ENCODE measurements at places on chromosomes 5 and 9.

GRCh38 chr9:133375116-133375723, 640 bp downstream of the SURF4 start:
- peaks cover 14% of the 10 kb centered on the region for H3K36me3 ChIP-seq
- peak overlapping the region; percentile 99 for H3K27ac ChIP-seq
- H3K4me3 ChIP-seq = peak overlapping the region; percentile 99

DNA sequence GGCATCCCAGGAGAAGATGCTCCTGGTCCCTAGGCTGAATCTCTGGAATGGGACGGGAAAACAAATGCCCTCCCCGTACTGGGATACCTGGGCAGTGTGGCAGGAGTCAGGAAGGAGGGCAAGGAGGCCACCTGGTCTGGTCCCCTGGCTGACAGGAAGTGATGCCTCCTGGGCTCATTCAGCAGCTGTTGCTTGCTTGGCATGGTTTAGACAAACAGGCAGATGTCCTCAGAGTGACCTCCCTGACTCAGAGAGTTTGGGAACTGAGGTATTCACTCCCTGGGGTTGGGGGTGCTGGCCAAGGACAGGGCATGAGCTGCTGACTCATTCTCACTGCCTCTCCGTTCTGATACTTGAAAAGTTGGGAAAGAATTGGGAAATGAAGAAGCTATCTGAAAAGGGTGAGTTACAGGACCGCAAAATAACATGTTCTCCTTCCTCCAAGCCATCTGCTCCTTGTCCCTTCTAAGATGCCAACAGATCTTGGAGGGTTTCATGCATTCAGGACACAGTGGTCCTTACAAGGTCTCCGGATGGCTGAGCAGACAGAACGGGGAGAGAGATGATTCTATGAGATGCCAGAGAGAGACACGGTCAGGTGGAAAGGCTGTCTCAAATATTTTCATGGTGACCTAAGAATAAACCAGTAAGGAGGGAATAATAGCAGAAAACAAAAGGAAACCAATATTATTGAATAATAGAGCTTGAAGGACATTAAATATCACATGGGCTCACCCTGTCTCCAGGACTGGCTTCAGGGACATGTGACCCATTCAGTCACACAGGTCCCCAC, 534.5 kb downstream of the BNC2 start:
- peaks cover 8% of the 10 kb centered on the region for H3K4me1 ChIP-seq
- H3K4me3 ChIP-seq = no peak overlapping the region
- no peak for DNase-seq
- no peaks in the 10 kb centered on the region for H3K36me3 ChIP-seq
- H3K27ac ChIP-seq = no peak overlapping the region

DNA sequence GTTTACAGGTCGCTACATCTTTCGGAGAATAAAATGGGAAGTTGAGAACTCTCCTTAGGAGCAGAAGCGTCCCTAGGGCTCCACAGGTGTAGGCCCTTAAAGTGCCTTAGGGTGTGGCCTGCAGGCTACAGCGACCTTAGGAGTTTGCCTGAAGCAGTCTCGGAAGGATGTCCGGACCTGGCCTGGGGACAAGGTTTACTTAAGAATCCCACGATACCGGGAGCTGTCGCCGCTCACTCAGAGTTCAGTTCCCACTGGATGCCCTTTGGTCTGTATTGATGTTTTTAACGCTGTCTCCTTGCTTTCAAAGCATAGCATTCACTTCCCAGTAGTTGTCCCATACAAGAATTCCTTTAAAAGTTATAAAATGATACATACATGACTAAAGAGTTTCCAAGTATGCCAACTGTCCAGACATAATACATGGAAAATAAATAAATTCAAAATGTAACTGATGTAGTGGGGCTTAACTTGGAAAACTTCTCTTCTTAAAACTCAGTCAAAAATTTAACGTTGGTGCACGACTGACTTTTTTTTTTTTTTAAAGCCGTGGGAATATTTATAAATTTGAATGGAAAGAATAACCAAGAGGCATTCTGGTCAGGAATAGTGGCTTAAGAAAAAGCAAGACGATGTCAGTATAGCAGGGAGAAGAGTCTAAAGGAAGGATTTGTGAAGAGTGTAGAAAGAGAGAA, 848 bp downstream of the RAD50 start:
- DNase-seq = no peak
- H3K36me3 ChIP-seq = peaks cover 5% of the 10 kb centered on the region
- H3K27ac ChIP-seq = peak overlapping the region; percentile 94
- H3K4me1 ChIP-seq = peaks cover 15% of the 10 kb centered on the region

DNA sequence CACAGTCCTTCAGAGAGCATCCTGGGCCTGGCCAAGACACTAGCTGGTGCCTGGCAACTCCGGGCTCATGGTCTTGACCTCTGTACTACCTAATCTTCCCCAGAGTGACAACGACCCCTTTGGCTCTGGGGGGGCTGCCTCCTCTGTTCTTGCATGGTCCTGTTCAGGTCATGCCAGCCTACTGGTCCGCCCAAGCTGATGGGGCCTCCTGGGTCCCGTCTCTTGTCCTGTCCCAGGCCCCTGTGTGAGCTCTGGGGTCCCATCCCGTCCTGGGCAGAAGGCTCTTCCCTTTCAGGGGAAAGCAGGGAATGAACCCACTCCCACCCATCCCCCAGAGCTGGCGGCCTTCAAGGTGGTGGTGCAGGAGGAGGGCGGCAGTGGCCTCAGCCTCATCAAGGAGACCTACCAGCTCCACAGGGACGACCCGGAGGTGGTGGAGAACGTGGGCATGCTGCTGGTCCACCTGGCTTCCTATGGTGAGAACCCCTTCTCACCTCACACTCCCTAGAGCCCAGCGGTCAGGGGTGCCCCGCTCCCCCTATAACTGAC, 13.3 kb downstream of the REXO4 start:
- H3K4me1 ChIP-seq = peaks cover 5% of the 10 kb centered on the region
- H3K36me3 ChIP-seq = peaks cover 5% of the 10 kb centered on the region
- no peak overlapping the region for H3K4me3 ChIP-seq
- no peaks in the 10 kb centered on the region for H3K27me3 ChIP-seq
- H3K27ac ChIP-seq = peak overlapping the region; percentile 32
- no peak for DNase-seq

GRCh38 chr5:127011153-127011552, 19.2 kb downstream of the MARCHF3 start:
- H3K4me3 ChIP-seq = no peak overlapping the region
- no peaks in the 10 kb centered on the region for H3K27me3 ChIP-seq
- H3K4me1 ChIP-seq = no peaks in the 10 kb centered on the region
- no peak for DNase-seq

DNA sequence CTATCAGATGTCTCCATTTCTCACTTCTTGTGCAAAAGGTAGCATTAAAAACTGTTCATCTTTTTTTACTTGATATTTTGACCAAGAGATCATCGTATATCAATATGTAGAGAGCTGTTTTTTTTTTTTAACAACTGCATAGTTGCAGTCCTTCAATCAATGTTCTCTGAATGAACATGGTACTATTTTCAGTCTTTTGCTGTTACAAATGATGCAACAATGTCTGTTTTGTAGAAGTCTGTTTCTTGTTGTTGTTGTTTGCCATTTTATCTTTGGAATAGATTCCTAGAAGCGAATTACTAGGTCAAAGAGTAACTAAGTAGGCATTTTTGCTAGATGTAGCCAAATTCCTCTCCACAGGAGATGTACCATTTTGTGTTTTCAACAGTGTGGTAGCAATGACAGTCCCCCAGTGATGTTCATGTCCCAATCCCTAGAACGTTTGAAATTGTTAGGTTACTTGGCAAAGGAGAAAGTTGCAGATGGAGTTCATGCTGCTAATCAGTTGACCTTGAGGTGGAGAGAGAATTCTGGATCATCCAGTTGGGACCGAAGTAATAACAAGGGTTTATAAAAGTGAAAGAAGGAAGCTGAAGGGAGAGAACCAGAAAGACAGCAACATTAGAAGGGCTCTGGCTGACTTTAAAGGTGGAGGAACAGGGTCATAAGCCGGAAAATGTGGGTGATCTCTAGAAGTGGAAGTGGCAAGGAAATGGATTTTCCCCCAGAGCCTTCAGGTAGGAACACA, 6.3 kb downstream of the MTREX start:
- H3K27ac ChIP-seq = no peak overlapping the region
- no peak for DNase-seq
- peaks cover 37% of the 10 kb centered on the region for H3K36me3 ChIP-seq
- H3K4me1 ChIP-seq = peaks cover 5% of the 10 kb centered on the region
- no peaks in the 10 kb centered on the region for H3K27me3 ChIP-seq

GRCh38 chr9:85064811-85065371, 395.4 kb downstream of the NTRK2 start:
- no peak for DNase-seq
- no peak overlapping the region for H3K4me3 ChIP-seq
- H3K27me3 ChIP-seq = no peaks in the 10 kb centered on the region
- peaks cover 3% of the 10 kb centered on the region for H3K4me1 ChIP-seq
- H3K27ac ChIP-seq = no peak overlapping the region
- no peaks in the 10 kb centered on the region for H3K36me3 ChIP-seq

GRCh38 chr5:170508036-170508435, 4.2 kb downstream of the KCNIP1 start:
- no peak overlapping the region for H3K4me3 ChIP-seq
- no peaks in the 10 kb centered on the region for H3K36me3 ChIP-seq
- H3K27ac ChIP-seq = no peak overlapping the region
- no peak for DNase-seq

DNA sequence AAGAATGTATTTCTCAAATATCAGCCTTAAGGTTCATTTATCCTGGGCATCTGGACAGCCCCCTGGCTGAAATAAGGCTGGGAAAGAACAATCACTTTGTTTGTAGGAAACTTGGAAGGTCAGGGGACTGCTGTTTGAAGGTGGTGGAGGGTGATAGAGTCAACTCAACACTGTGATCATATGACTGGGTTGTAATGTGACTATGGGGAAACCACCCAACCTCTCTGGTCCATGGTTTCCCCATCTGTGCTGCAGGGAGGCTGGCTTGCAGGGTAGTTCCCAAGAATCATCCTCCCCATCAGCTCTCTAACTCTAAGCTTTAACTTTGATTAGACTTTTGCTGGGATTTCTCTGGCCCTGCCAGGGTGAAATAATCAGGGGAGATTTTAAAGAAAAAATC, 10.0 kb downstream of the INSYN2B start:
- no peaks in the 10 kb centered on the region for H3K36me3 ChIP-seq
- DNase-seq = no peak
- no peak overlapping the region for H3K4me3 ChIP-seq
- H3K27me3 ChIP-seq = peaks cover 17% of the 10 kb centered on the region

DNA sequence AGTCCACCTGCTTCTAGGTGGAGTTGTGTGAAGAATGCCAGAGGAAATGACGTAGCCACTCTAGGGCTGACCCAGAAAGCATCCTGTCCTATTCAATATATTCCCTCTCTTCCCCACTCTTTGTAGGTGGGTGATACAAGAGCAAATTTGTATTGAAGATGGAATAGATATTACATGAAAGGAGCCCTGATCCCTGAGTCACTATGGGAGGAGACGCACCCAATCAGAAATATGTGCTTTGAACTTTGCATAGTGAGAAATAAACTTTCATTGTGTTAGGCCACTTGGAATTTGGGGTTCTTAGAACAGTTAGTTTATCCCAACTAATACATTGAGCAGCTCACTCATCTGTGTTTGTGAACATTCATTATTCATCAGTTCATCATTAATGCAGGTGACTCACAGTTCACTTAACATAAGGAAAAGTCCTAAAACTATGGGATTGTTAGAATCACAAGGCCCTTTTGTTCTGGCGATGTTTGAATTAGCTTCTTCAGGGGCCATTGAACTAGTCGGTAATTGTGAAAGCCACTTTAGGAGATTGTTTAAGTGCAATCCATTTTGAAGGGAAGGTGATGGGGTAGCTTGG, 26.9 kb upstream of the NTRK2 start:
- no peaks in the 10 kb centered on the region for H3K36me3 ChIP-seq
- DNase-seq = no peak
- no peak overlapping the region for H3K27ac ChIP-seq
- no peaks in the 10 kb centered on the region for H3K27me3 ChIP-seq
- H3K4me1 ChIP-seq = no peaks in the 10 kb centered on the region
- no peak overlapping the region for H3K4me3 ChIP-seq

DNA sequence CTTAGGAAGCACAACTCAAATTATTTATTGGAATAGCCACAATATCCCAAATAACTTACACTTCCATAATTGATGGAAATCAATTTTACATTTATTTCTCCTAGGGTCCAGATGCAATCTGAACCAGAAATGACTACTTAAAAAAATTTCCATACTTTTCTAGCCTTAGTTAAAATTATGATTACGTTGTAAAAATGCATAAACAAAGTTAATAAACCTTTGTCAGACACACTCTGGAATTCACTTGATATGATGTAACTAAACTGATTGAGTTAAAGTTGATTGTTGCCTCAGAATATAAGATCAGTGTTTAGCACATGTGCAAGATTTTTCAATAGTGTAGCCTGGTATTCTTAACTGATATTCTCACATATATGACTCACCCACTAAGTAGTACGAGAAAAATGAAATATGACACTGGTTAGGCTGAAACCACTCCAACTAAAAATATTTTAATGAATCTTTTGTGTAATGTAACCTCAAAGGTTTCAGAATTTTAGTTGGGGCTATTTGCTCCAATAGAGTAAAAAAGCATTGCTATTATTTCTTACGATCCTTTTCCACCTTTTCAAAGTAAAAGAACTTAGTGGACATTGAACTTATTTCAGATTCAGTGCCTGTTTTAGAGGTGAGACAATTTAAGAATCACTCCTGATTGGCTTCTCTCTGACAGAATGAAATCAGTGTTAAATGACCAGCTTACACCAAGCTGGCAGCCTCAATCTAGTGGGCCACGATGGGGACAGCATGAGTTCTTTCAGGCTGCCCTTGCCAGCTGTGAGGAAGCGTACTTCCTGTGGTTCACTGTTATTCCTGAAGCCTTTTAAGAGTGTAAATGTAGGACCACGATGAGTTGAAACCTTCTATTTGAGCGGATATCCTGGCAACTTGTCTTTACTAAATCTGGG, 277.2 kb upstream of the CDH9 start:
- no peaks in the 10 kb centered on the region for H3K4me1 ChIP-seq
- peaks cover 4% of the 10 kb centered on the region for H3K27me3 ChIP-seq
- no peak overlapping the region for H3K4me3 ChIP-seq
- H3K27ac ChIP-seq = no peak overlapping the region

GRCh38 chr9:91131433-91131839, 230.3 kb downstream of the AUH start:
- no peak for DNase-seq
- H3K4me3 ChIP-seq = no peak overlapping the region
- peaks cover 4% of the 10 kb centered on the region for H3K36me3 ChIP-seq
- no peak overlapping the region for H3K27ac ChIP-seq

DNA sequence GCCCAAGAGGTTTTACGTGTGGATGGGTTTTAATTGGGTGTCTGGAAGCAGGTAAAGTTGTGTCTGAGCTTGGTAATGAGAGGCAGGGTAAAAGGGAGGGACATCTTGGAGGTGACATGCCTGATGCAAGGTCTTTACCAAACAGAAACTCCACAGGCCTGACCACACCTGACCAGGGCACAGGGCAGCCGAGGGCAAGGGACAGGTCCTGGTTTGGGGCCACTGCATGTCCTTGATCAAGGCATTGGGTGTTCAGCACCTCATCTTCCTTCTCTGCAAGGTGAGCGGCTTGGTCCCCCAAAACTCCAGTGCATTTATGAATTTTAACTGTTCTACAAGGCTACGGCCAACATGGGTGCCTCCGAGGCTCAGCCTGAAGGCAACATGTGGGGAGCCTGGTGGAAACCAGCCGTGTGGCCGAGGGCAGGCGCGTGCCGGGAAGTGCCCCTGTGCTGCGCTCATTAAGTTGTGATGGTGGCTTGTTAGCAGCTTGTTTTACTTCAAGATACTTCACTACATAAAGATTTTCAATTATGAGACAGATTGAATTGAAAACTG, 30.7 kb upstream of the LPCAT1 start:
- no peaks in the 10 kb centered on the region for H3K36me3 ChIP-seq
- no peak overlapping the region for H3K27ac ChIP-seq
- no peak overlapping the region for H3K4me3 ChIP-seq
